Trophoblast cell (in vitro differentiated cells and primary cell): ENCODE measurements at places on chromosomes 2 and 18.

DNA sequence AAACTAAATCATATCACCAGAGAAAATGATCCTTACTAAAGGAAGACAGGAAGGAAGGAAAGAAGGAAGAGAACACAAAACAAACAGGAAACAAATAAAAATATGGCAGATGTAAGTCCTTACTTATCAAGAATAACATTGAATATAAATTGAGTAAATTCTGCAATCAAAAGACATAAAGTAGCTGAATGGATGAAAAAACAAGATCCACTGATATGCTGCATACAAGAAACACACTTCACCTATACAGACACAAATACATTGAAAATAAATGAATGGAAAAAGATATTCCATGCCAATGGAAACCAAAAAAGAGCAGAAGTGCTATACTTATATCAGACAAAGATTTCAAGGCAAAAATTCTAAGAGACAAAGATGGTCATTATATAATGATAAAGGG lies 18.0 kb upstream of the SRD5A2 start:
- no peaks in the 10 kb centered on the region for H3K36me3 ChIP-seq
- H3K4me3 ChIP-seq, result no peak overlapping the region
- H3K4me1 ChIP-seq, result no peaks in the 10 kb centered on the region
- H3K27ac ChIP-seq, result no peak overlapping the region
- no peaks in the 10 kb centered on the region for H3K27me3 ChIP-seq

DNA sequence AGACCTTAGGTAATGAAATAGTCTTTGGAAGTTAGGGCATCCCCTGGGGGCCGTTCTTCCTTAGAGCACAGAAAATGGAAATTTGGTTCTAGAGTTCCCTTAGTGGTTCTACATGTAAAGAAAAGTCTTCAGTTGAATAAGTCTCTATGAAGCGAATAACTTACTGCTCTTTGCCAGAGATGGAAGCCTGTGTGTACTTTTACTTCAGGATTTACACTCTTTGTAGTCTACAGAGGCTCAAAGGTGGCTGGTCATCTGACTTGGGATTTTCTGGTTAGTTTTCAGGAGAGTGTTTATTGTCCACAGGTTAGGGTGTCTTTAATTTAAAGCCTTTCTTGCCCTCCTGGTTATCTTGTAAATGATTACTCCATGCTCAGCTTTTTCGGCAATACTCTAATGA lies 210.6 kb downstream of the ZNF521 start:
- DNase-seq, result no peak
- H3K4me1 ChIP-seq, result no peaks in the 10 kb centered on the region
- no peak overlapping the region for H3K4me3 ChIP-seq
- no peaks in the 10 kb centered on the region for H3K36me3 ChIP-seq
- H3K27me3 ChIP-seq, result no peaks in the 10 kb centered on the region
- H3K27ac ChIP-seq, result no peak overlapping the region

DNA sequence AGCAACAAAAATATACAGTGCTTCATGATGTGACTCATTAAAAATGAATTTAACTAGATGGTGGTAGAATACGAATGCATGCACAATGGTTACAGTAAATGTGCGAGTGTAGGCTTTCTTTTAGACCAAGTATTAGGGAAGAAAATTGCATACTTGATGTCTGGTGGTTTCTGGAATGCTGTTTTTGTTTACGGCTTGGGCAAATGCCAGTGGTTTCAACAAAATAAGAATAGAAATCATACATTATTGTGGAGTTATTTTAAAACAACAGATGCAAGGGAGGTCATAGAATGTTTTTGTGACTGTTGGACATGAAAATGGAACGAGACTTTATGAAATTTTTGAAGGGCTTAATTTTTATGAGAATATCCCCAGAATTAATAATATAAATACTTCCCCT lies 580.9 kb downstream of the PLCL1 start:
- no peaks in the 10 kb centered on the region for H3K27me3 ChIP-seq
- no peak for DNase-seq
- no peaks in the 10 kb centered on the region for H3K4me1 ChIP-seq
- H3K36me3 ChIP-seq, result no peaks in the 10 kb centered on the region

DNA sequence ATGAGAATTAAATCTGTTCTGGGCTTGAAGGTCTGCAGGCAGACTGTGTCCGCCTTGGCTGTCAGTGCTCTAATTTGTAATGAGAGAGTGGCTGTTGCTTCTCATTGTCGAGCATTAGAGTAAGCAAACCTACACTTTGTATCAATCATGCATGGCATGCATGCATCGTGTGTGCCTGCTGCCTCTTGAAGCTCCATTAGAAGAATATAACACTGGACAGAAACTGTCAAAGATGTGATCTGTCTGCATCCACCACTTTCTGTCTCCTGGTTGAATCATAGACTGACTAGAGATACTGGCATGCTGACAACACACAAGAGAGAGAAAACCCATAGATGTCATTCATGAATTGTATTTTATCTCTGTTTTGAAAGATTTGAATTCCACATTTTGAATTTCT lies 275.0 kb upstream of the NXPH2 start:
- no peaks in the 10 kb centered on the region for H3K27me3 ChIP-seq
- no peak overlapping the region for H3K27ac ChIP-seq
- H3K4me3 ChIP-seq, result no peak overlapping the region
- H3K4me1 ChIP-seq, result no peaks in the 10 kb centered on the region
